ENCODE measurements at places on chromosomes 13 and 19.

DNA sequence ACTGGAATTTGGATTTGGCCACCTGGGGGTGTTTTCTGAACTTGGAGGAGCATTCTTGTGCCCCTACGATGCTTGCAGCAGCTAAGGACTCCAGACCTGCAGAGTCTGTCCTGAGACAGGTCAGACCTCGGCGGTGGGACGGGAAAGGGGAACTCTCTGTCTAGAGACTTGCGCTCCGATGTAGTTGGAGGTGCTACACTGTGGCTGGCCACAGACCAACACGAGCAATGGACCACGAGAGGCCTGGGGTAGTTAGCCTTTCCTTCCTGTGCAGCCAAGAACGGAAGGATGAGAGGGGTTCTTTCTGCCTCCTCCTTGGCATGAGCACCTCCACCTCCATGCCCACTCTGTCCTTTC, 5.9 kb upstream of the GRAMD1A start:
- DNase-seq, result no peak

DNA sequence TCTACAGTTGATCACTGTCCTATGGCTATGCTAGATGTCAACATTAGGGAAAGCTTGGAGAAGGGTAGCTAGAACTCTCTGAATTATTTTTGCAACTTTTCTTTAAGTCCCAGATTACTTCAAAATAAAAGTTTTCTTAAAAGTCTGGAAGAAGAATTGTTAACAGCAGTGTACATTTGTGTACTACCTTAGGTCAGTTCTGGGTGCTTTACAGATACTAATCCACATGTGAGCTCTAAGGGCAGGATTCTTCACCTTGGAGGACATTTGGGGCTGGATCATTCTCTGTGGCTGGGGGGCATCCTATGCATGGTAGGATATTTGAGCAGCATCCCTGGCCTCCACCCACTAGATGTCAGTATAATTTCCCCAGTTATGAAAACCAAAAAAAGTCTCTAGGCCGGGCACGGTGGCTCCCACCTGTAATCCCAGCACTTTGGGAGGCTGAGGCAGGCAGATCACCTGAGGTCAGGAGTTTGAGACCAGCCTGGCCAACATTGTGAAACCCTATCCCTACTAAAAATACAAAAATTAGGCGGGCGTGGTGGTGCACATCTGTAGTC, 2.8 kb downstream of the BRME1 start:
- no peak for DNase-seq

GRCh38 chr13:113876346-113877148, 12.7 kb upstream of the GAS6 start:
- DNase-seq, result no peak

- no peak for DNase-seq
Measured at GRCh38 chr13:102309110-102309509, 92.7 kb downstream of the FGF14 start.

DNA sequence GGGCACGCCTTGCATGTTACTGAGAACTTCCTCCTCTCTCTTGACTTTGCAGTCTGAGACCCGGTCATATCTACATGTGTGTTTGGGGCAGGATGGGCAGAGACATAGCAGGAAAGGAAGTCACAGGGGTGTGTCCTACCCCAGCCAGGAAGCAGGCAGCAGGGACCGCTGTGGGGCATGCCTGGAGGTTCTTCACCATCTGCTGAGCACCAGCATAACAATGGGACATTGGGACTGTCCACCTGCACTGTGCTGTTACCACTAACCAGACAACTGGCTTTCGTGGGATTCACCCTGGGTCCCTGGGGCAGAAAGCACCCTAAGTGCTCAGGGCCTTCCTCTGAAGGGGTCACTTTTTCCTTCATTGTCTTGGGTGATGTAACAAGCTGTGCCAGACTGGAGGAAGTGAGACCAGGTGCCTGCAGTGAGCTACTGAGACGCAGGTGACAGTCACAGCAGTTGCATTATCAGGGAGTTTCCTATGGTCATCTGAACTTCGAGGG, 2.6 kb upstream of the HAUS5 start:
- no peak for DNase-seq
